ENCODE measurements at places on chromosomes 3 and 15.

DNA sequence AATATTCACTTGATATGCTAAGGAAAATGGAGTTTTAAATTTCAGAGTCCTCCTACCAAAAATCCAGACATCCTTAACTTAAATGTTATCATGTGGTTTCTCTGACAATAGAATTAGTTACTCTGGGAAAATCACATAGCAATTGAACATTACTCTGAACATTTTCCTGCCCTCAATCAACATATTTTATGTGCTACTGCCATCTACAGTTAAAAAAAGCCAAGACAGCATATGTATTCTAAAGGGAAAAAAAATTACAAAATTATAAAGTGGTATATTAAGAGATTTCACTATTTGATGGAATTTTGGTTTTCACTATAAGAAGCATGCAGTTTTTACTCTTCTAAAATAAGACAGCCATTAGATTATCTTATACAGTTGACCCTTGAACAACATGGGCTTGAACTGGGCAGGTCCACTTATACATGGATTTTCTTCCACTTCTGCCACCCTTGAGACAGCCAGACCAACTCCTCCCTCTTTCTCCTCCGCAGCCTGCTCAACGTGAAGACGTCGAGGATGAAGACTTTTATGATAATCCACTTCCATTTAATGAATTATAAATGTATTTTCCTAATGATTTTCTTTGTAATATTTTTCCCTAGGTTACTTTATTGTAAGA, 122.3 kb downstream of the ATP1B3 start:
- no peak for DNase-seq

GRCh38 chr3:73378207-73378606, 246.5 kb downstream of the PDZRN3 start:
- DNase-seq = no peak

DNA sequence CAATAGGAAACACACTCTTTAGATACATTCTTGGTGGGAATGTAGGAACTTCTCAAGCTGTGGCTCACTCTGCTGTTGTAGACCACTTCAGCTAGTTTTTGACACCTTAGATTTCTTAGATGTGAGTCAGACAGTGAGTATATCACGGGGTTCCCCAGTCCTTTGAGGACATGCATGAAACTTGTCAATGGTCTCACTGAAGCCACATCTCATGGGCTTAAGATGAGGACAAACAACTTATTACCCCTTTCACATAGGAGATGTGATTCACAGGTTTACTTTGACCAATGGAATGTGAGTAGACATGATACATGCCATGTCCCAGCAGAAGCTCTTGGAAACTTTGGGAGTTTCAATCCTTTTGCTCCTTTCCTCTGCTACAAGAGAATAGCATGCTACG, 325.5 kb downstream of the CHST2 start:
- DNase-seq = no peak

DNA sequence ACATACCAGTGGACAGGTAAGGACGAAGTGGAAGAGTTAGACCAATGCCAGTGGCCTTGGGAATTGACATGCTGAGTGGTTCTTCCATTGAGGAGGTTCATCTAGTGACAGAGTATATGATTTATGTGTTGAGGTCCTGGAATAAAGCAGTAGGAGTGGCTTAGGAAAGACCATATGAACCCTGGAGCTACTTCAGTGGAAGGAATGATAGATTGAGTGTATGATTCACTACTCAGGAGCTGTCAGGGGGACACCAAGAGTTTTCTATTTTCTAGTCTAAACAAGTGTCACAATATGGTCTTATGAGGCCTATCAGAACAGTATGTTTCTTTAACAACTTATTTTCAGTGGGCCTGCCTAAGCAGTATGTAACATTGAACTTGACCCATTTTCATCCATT, 63.9 kb downstream of the NME9 start:
- DNase-seq = no peak

DNA sequence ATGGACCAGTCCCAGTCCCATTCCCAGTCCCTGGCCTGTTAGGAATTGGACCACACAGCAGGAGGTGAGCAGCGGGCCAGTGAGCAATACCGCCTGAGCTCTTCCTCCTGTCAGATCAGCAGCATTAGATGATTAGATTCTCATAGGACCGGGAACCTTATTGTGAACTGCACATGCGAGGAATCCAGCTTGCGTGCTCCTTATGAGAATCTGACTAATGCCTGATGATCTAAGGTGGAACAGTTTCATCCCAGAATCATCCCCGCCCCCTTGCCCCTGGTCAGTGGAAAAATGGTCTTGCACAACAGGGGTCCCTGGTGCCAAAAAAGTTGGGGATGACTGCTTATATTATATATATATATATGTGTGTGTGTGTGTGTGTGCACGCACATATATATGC, 63.1 kb downstream of the IFT57 start:
- no peak for DNase-seq

DNA sequence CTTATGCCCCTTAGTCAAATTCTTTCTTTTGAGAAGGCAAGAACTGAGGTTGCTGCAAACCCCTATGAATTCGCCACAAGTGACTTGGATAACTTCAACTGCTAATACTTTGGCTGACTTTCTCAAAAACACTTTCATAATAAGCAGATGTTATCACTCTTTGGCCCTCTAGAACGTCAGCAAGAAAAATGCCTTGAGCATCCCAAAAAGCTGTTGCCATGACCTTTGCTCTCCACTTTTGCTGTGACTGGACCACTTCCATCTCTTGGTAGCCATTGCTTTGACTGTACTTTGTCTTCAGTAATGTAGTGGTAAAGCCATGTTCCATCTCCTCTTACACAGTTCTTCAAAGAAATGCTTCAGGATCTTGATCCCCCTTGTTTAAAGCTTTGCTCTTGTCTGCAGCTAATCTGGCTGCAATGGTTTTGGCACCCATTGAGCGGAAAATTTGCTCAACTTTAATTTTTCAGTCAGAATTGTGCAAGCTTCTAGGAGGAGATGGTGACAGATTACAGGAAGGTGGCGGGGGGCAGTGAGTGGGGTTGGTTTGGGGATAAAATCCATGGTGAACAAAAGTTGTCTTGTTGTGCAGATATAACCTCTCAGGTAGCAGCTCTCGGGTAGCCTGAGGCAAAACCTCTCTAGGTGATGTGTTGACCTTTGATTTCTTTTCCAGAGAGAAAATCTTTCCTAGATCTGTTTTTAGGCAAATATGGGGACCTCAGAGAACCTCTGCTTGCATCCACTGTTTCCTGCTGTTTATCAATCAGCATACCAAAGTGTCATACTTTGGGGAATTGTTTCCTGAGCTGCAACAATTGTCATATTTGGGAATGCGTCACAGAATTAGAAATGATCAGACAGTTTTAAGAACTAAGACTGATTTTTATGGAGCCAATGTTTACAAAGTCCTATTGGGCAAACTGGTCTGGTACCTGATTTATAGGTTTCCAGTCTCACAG, 83.6 kb downstream of the CCR1 start:
- DNase-seq = no peak

- no peak for DNase-seq
Measured at GRCh38 chr3:134323966-134324962, 50.0 kb downstream of the AMOTL2 start.

DNA sequence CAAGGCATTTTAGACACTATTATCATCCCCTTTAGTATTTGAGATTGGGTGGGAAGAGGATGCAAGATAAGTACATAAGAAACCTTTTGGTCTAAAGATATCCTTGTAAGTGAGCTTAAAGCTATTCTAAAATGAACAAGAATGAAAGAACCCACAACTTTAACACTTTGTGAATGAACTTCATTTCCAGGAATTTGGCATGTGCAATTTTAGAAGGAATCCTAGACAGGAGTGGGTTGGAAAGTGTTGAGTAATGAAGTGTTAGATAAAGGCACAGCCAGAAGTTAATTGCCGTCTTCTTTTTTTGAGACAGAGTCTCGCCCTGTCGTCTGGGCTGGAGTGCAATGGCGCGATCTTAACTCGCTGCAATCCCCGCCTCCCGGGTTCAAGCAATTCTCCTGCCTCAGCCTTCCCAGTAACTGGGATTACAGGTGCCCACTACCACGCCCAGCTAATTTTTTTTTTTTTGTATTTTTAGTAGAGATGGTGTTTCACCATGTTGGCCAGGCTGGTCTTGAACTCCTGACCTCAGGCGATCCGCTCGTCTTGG, 13.2 kb upstream of the TEX9 start:
- no peak for DNase-seq

GRCh38 chr3:104785947-104786346, 580.8 kb upstream of the ALCAM start:
- DNase-seq = no peak

DNA sequence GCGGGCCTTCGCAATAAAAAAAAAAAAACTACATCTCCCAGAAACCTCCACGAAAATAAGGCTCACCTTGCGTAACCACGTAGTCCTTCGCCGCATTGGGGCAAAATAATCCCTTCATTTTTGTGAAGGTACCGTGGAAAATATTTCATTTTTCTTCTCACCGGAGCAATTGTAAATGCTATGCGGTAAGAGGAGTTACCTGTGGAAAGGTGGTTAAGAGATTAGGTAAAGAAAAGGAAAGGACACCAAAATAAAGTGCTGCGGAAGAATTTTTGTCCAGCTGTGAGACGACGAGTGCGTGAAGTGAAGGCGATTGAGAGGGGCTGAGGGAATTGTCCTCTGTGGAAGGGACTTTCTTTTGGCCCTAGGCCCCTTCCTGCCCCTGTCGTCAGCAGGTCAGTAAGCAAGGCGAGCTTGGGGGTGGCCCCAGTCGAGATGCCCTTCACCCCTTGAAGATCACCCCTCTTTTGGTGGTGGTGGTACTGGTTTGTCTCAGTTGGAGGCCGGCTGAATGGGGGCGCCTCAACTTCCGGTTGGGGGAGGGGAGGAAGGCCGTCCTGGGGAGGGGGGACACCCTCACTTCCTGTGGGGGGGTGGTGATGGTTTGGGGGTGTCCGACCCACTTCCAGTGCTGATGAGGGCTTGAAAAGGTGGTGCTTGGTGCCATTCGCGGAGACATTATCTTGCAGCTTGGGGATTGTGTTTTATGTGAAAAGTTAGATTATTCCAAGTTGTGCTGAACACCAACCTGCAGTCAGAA, at the start of gene HMG20A:
Gene HMG20A, plus strand, starts transcription at position 279 of the 760 bp plus-strand sequence. CDS start 37,520 bp downstream, outside the sequence.
- peak; percentile 29 for DNase-seq

- no peak for DNase-seq
Measured at GRCh38 chr15:39251413-39252133, 329.3 kb upstream of the THBS1 start.

DNA sequence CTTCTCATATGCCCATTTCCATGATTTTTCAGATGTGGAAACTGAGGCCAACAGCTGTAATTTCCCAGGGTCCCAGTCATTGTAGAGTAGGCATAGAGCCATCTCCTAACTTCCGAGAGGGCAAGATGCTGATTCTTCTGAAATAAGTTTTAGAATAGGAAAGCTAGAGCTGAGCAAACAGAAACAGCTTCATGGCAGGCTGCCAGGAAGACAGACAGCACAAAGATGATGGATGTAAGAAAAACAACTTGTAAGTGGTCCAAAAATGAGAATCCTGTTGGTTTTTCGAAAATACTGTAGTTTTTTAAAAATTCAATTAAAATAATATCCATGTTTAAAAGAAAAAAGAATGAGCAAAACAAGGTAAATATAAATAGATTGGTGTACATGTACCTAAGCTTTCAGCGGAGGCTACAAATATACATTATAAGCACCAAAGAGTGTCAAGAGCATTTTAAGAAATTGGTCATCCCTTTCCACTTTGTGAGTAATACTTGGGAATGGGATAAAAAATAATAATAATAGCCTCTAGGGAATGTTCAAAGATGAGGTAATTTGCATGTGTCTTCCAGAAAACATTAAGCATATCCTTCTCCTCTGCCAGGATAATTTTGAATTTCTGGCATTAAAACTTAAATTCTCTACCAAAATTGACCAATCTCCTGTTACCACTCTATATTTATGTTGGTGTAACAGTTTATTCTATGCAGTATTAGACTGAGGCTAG, 406.6 kb downstream of the MECOM start:
- DNase-seq = no peak

- DNase-seq = no peak
Measured at GRCh38 chr3:138442433-138442832, 8.0 kb downstream of the ESYT3 start.

GRCh38 chr3:21752749-21753347, 1.8 kb upstream of the ZNF385D start:
- DNase-seq = no peak

DNA sequence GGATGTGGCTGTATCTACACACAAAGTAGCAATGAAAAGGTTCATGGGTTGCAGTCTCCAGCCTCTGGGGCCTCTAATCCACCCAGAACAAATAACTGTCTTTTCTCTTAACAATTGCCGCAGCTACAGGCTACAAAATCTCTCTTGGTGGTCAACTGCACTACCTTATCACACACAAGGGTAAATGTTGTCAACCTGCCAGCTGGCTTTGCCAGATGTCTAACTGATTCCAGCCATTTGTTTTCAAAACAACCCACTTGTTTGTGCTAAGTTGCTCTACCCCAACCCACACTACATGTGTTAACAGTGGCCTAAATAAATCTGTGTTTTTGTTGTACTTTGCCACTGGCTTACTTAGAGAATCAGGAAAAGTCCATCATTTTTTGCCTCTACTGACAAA, 447.3 kb downstream of the TAFA4 start:
- no peak for DNase-seq

Measured in activated T-helper 9 cell treated with anti-CD3 and anti-CD28 coated beads, Interleukin-2, amount 50 U/mL, for 16 hours (primary cell).